ENCODE measurements at places on chromosomes 1 and 21. TPM values are rescaled to one million over a fixed set of nuclear protein-coding genes. Genes with fewer than 3 reads are reported as not detected.

STXBP3 gene
- 41.6 TPM for total RNA-seq

HTR1D gene
- total RNA-seq = 3.7 TPM

HEATR1 gene
- total RNA-seq = 23.2 TPM

RNPEP gene
- 42.1 TPM for total RNA-seq

MRPS21 gene
- total RNA-seq = 68.3 TPM

SPATC1L gene
- total RNA-seq = 14.1 TPM

HSD3B1 gene
- total RNA-seq = not detected

FCGR1A gene
- not detected for total RNA-seq

OR2T29 gene
- not detected for total RNA-seq

ZNF593OS gene
- not detected for total RNA-seq

S100A7 gene
- total RNA-seq = not detected

EPHA2 gene
- 38.5 TPM for total RNA-seq

- H3K4me3 ChIP-seq = peak overlapping the region; percentile 79
- H3K27ac ChIP-seq = no peak overlapping the region
- peaks cover 31% of the 10 kb centered on the region for H3K27me3 ChIP-seq
- peaks cover 10% of the 10 kb centered on the region for H3K4me1 ChIP-seq
Measured at GRCh38 chr1:219927298-219927955, 930 bp downstream of the SLC30A10 start.

DNA sequence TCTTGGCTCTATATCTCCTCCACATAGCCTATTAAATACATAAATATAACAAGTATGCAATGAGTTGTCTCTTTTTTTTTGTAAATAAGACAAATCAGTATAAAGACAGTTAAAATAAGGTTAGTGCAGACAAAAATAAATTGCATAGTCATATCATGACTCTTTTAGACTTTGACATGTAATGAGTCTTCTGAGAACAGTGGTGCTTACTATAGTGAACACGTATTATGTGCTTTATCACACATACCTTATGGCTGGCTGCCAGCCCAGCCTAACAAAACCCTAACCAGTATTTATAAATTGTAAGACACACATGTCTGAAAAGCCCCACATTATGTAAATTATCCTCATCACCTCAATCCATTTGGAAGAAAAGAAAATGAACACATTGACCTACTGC is 29.1 kb upstream of the F13B start:
- no peak overlapping the region for H3K27ac ChIP-seq
- DNase-seq = no peak
- no peaks in the 10 kb centered on the region for H3K27me3 ChIP-seq

GRCh38 chr1:80531182-80531581 is 1269.6 kb upstream of the ADGRL2 start:
- no peak overlapping the region for H3K4me3 ChIP-seq
- peaks cover 23% of the 10 kb centered on the region for H3K4me1 ChIP-seq
- no peak for DNase-seq
- no peaks in the 10 kb centered on the region for H3K27me3 ChIP-seq
- H3K27ac ChIP-seq = no peak overlapping the region

DNA sequence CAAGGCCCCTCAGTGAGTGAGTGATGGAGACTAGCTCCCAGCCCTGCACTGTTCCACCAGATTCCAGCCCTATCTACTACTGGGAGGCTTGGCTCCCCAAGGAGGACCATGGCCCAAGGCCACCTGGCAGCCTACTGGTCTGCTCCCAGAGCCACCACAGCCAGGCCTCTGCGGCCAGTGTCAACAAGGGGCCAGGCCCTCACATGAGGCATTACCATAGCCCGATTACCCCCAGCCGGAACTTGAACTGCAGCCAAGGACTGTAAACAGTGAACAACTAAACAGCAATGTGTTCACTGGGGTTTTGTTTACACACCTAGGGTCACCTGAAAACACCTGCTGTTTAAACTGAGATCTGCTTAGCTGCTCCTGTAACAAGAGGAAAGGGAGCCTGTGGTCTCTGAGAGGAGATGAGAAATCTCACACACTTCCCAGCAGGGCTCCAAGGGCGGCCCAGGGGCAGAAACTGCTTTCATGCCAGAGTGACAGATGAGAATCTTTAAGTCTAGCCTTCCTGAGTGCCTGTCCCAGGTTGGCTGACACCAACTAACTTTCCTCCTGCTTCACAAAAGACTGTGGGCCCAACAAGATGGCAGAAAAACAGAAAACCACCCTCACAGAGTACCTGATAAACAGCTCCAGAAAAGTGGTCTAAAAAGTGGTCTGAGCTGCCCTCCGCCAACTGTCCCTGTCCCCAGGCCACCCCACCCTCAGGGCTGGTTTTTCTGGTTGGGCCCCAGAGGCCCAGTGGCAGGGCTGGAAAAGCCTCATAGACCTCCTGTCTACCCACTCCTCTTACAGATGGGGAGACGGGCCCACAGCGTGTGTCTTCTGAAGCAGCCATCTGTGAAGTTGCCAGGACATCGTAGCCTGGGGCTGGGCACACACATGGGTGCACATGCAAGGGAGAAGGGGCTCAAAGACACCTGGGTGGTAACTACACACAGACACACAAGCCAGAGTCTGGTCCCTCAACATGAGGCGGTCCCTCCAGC is 28.8 kb downstream of the MEF2D start:
- no peaks in the 10 kb centered on the region for H3K27me3 ChIP-seq
- peak; percentile 69 for DNase-seq
- peaks cover 35% of the 10 kb centered on the region for H3K36me3 ChIP-seq
- peak overlapping the region; percentile 77 for H3K27ac ChIP-seq
- peaks cover 29% of the 10 kb centered on the region for H3K4me1 ChIP-seq

GRCh38 chr21:19489930-19490329 is 1086.3 kb upstream of the TMPRSS15 start:
- H3K27me3 ChIP-seq = no peaks in the 10 kb centered on the region
- no peak for DNase-seq
- H3K4me3 ChIP-seq = no peak overlapping the region

DNA sequence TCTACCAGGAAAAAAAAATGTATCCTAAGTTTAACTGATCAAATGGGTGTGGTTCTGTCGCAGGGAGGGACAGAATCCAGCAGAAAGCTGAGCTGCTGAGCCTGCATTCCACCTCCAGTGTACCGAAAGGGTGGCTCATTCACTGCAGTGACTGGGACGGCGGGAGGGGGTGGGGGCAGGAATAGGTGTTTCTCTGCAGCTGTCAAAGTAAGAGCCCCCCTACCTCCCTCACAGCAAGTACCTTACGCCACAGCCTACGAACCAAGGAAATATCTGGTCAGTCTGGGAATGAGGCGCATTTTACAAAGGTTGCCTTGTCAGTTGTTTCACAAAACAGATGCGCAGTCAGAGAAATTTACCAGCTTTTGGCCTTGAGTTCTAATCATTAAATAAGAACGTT is 1.7 kb downstream of the S100B start:
- no peaks in the 10 kb centered on the region for H3K27me3 ChIP-seq
- H3K4me1 ChIP-seq = peaks cover 30% of the 10 kb centered on the region
- peak overlapping the region; percentile 10 for H3K4me3 ChIP-seq
- peak overlapping the region; percentile 4 for H3K27ac ChIP-seq
- no peaks in the 10 kb centered on the region for H3K36me3 ChIP-seq

- H3K4me1 ChIP-seq = peaks cover 28% of the 10 kb centered on the region
- no peaks in the 10 kb centered on the region for H3K27me3 ChIP-seq
- no peak overlapping the region for H3K4me3 ChIP-seq
- H3K36me3 ChIP-seq = peaks cover 5% of the 10 kb centered on the region
- DNase-seq = no peak
Measured at GRCh38 chr21:43766734-43767497, 9.2 kb downstream of the CSTB start.

GRCh38 chr1:234780531-234781162 is 170.7 kb upstream of the IRF2BP2 start:
- no peak overlapping the region for H3K4me3 ChIP-seq
- no peaks in the 10 kb centered on the region for H3K27me3 ChIP-seq
- peak; percentile 98 for DNase-seq
- peaks cover 5% of the 10 kb centered on the region for H3K4me1 ChIP-seq
- H3K27ac ChIP-seq = no peak overlapping the region
- H3K36me3 ChIP-seq = no peaks in the 10 kb centered on the region

DNA sequence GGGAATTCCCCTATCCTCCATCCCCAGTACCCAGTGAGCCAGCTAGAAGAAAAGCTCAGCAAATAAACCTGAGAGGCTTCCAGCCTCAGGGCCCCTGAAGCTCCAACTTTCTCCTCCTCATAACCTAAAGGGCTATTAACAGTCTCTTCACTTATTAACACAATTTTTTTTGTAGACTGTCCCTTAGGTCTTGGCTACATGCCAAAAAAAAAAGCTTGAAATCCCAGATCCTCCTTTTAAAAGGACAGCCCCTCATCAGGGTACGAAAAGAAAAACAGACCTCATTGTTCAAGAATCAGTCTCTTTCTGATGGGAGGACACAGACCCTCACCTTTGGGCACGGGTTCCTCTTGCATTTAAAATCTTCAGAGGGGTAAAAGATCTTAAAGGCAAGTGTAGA is 72.8 kb upstream of the CD1D start:
- DNase-seq = no peak
- H3K4me3 ChIP-seq = no peak overlapping the region
- no peaks in the 10 kb centered on the region for H3K36me3 ChIP-seq

DNA sequence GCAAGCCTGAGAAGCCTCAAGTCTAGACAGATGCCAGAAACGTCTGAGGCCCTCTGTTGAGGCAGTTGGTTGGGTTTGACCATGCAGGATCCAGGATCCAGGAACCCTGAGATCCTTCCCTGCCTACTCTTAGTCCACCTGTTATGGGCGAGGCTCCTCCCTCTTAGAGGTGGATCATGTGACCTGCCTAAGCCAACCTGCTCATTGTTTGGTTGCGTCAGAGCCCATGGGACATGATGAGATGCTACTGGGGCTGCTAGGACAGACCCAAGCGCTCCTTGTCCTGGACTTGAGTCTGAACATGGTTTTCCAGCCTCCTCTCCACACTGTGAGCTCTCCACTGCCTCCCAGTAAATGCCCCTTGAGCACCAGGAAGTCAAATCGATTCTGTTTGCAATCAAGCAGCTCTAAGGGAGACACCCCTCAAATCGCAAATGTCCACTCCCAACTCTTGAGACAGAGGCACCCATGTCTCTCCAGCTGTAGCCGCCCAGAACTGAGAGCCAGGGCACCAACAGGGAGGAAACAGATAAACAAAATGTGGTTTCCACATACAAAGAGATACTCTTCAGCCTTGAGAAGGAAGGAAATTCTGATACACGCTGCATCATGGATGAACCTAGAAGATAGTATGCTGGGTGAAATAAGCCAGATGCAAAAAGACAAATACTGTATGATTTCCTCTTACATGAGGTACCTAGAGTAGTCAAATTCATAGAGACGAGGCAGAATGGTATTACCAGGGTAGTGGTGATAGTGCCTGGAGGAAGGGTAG is 31.7 kb upstream of the WNT4 start:
- no peak overlapping the region for H3K27ac ChIP-seq
- peaks cover 18% of the 10 kb centered on the region for H3K27me3 ChIP-seq
- H3K4me1 ChIP-seq = no peaks in the 10 kb centered on the region

GRCh38 chr21:17576080-17576835 is 36.4 kb downstream of the BTG3 start:
- H3K4me1 ChIP-seq = no peaks in the 10 kb centered on the region
- no peak overlapping the region for H3K27ac ChIP-seq
- no peaks in the 10 kb centered on the region for H3K36me3 ChIP-seq
- peaks cover 30% of the 10 kb centered on the region for H3K27me3 ChIP-seq
- no peak overlapping the region for H3K4me3 ChIP-seq

- peaks cover 18% of the 10 kb centered on the region for H3K36me3 ChIP-seq
- H3K27me3 ChIP-seq = no peaks in the 10 kb centered on the region
Measured at GRCh38 chr1:184890539-184890973, 83.8 kb downstream of the NIBAN1 start.

DNA sequence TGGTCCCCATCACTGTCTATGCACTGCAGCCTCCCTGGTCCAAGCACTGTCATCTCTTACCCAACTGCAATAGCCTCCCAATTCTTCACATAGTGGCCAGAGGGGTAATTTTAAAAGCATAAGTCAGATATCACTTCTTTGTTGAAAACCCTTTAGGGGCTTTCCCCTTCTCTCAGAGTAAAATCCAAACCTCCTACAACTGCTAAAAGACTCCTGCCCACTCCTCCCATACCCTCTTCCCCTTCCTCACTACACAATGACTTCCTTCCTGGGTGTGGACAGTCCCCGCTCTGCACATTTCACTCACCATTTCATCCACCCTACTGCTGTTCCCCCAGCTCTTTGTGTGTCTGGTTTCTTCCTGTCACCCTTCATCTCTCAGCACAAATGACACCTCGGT is 8.3 kb downstream of the MCOLN2 start:
- no peak for DNase-seq
- H3K27me3 ChIP-seq = peaks cover 51% of the 10 kb centered on the region
- H3K4me1 ChIP-seq = no peaks in the 10 kb centered on the region
- H3K36me3 ChIP-seq = peaks cover 3% of the 10 kb centered on the region
